ENCODE measurements at places on chromosomes 6 and 20.

GRCh38 chr6:106959985-106960384 lies 14.5 kb downstream of the CD24 start:
- DNase-seq = no peak

DNA sequence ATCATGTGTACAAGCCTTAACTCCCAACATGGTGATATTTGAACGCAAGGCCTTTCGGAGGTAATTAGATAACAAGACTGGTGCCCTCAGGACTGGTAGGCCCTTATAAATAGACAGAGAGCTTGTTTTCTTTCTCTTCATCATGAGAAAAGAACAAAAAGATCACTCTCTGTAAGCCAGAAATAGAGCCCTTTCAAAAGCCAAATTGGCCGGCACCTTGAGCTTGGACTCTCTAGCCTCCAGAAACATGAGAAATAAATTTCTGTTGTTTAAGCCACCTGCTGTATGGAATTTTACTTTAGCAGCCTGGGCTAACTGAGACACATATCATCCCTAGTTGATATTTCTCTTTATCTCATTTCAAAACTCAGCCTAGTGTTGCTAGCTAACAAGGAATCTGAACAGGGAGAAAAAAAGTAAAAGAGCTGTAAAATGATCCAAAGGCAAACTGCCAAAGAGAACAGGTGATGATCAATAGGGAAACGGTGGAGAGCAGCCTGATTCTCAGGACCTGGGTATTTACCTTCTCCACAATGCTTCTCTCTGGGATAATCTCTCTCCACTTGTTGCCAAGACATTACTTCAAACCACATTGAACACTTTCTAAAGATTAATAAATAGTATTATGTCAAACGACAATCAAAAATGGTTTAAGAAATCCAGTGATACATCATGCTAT lies 6.1 kb downstream of the COL21A1 start:
- DNase-seq = no peak

GRCh38 chr6:134730013-134730412 lies 219.9 kb downstream of the ALDH8A1 start:
- DNase-seq = no peak

DNA sequence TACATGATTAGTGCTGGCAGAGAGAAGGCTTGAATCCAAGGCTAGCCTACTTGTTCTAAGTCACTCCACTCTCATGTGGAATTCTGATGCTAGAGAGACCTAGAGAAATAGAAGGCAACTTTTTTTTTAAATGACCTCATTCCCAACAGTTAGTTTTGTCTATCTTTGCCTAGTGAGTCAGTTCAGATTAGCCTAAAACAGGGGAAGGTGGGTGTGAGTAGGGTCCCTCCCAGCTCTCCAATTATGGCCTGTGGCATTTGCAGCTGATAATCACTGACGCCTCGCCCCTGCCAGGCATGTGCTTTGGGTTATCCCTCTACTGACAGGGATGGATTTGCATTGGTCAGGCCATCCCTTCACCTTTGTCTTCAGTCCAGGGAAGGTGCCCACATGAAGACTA lies 13.6 kb downstream of the TXLNB start:
- DNase-seq = no peak

Measured in activated T-cell treated with anti-CD3 and anti-CD28 coated beads for 24 hours (primary cell).